A549 treated with ZK216348 at 1 μM for 4 hours (cell line): ENCODE measurements at places on chromosomes 1 and 21. TPM values are rescaled to one million over a fixed set of nuclear protein-coding genes. Genes with fewer than 3 reads are reported as not detected.

KDF1 gene
- total RNA-seq = 0.08 TPM in 2 of 5 replicates, not detected in the others

TRABD2B gene
- total RNA-seq = 0.58 to 2.1 TPM (median 1.7 TPM) in 5 replicates

LCE1F gene
- total RNA-seq = not detected in 5 replicates

LYPD8 gene
- total RNA-seq = 0.19 to 0.45 TPM (median 0.21 TPM) in 3 of 5 replicates, not detected in the others

FASLG gene
- not detected in 5 replicates for total RNA-seq

FAM167B gene
- total RNA-seq = 0.36 to 0.86 TPM (median 0.73 TPM) in 5 replicates

SPATA45 gene
- not detected in 5 replicates for total RNA-seq

EPHA8 gene
- 0.02 to 0.06 TPM (median 0.05 TPM) in 3 of 5 replicates, not detected in the others for total RNA-seq

ID3 gene
- total RNA-seq = 230 to 501 TPM (median 359 TPM) in 5 replicates

BMP8A gene
- total RNA-seq = 0.17 to 0.37 TPM (median 0.24 TPM) in 4 of 5 replicates, not detected in the other

MTARC1 gene
- total RNA-seq = 8.2 to 12.0 TPM (median 9.9 TPM) in 5 replicates

ITLN2 gene
- 0.14 to 1.1 TPM (median 0.36 TPM) in 5 replicates for total RNA-seq

PCP4L1 gene
- 0.11 TPM in 1 of 5 replicates, not detected in the others for total RNA-seq

RSPO1 gene
- 0.09 to 0.13 TPM (median 0.12 TPM) in 4 of 5 replicates, not detected in the other for total RNA-seq

TMPRSS2 gene
- total RNA-seq = 0.07 TPM in 1 of 5 replicates, not detected in the others

GRIK1 gene
- not detected in 5 replicates for total RNA-seq
